ENCODE measurements at places on chromosomes 16 and 17.

- no peak for DNase-seq
Measured at GRCh38 chr16:66115373-66115772, 251.1 kb upstream of the CDH5 start.

DNA sequence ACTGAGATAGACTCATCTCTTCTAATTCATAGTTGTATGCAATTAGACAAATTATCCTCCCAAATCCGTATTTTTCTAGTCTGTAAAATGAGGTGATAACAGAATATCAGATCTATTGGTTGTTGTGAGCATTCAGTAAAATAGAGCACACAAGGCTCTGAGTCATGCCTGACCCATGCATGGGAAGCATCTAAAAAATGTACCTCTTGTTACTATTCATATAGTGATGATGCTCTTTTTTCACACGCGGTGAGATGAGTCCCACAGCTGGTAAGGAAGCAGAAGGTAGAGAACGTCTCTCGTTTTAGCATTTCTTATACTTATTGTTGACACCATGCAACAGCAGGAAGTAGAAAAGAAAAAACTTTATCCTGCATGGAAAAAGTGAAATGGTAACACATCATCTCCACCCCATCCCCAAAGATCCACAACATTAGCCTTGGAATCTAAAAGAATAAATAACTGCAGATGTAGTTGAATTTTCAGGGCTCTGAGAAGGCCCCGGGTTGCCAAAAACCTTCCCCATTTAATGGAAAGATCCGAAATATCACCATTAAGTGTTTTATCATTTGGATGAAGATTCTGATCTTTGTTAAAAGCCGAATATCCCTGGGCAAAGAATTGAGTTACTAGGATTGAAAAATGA, 215.6 kb downstream of the TMEM114 start:
- no peak for DNase-seq

- no peak for DNase-seq
Measured at GRCh38 chr17:39981766-39982375, 1.3 kb downstream of the PSMD3 start.

- DNase-seq: no peak
Measured at GRCh38 chr17:63954402-63955063, 18.2 kb downstream of the SCN4A start.

GRCh38 chr16:47258874-47259461, 115.2 kb upstream of the NETO2 start:
- no peak for DNase-seq

DNA sequence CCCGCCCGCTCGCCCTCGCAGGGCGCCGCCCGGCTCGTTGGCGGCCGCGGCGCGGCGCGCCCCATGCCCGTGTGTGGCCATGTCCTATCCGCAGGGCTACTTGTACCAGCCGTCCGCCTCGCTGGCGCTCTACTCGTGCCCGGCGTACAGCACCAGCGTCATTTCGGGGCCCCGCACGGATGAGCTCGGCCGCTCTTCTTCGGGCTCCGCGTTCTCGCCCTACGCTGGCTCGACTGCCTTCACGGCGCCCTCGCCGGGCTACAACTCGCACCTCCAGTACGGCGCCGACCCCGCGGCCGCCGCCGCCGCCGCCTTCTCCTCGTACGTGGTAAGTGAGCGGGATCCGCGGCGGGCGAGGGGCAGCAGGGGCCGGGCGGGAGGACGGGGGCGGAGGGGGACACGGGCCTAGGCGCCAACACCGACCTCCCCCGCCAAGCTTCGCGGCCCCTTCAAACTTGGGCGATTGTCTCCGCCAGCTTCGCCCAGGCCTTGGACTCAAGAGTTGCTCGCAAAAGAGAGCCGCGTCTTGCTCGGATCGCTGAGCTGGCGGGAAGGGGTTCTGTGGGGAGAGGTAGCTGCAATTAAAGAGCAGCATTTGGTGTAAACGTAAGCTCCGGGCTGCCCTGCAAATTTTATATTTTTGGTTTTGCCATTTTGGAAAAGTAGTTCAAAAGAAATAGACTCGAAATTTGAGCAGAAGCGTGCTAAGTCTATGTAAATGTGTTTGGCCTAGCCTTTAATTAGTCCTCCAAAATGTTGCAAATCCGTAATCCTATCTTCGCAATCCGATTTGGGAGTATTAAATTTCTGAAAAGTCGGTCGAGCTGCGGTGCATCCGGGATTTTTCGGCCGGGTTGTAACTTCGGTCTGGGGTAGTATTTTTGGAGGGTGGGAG, 702 bp downstream of the IRX5 start:
- DNase-seq: no peak

DNA sequence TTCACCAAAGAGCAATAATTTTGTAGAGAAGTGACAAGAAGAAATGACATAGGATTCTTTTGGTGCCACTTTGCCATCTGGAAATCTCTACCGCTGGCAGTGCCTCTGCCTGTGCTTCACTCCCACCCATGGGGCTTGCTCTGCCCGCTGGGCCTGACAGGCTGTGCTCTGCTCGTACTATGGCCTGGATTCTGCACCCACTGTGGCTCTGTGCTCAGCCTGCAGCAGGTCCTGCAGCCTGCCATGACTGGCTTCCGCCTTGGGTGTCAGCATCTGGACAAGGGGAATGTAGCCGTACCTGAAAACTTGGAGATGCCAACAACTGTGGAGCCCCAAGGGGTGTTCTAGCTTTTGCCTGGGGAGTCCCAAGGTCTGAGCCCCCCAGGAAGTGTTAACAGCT, 792.3 kb downstream of the CDH8 start:
- DNase-seq: no peak

- no peak for DNase-seq
Measured at GRCh38 chr17:67376415-67376736, 705 bp upstream of the PITPNC1 start.

GRCh38 chr17:77097631-77098180, 43.1 kb upstream of the SEC14L1 start:
- DNase-seq: no peak

- no peak for DNase-seq
Measured at GRCh38 chr17:9944704-9945103, 39.6 kb upstream of the RCVRN start.

DNA sequence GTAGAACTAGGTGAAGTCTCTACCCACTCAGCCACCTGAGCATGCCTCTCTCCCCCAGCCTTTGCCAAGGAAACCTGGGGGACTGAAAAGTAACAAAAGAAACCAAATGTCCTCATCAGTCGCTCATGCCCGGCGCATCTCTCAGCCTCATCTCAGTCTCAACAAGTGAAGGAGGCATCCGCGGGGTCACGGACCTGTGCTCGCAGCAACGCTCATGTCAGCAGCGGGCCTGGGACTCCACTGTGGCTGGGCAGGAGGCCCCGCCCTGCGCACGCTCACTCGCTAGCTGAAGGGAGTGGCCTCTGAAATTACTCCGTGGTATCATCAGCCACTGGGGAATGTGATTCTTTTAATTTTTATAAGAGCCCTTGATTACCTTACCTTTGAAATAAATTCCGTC, 31.3 kb downstream of the MAP1LC3B start:
- no peak for DNase-seq

- no peak for DNase-seq
Measured at GRCh38 chr16:11094857-11095565, 150.6 kb downstream of the CLEC16A start.

GRCh38 chr16:4295581-4295980, 20.3 kb upstream of the GLIS2 start:
- no peak for DNase-seq

DNA sequence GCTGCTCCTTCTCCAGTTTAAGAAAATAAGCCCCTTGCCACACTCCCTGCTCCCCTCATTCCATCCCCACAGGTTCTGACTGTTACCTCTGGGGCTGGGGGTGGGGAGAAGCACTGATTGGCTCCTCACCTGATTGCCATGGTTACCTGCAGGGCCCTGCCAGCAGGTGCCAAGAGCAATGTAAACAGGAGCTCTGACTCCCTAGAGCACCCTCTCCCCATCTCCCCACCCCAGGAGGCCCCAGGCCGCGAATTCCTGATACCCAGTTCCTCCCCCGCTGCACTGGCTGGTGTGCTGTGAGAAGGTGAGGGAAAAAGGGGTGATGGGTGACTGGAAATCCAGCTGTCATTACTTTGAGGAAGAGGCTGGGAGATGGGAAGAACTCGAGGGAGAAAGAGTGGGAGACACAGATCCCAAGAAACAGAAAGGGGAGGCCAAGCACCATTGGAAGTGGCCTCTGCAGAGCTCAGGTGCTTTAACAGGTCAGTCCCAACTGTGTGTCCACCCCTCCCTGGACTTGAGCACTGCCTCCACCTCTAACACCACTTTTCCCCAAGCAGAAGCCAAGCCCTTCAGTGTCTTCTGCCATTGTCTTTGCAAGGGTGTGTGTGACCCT, 4.5 kb downstream of the PCGF2 start:
- DNase-seq: no peak

DNA sequence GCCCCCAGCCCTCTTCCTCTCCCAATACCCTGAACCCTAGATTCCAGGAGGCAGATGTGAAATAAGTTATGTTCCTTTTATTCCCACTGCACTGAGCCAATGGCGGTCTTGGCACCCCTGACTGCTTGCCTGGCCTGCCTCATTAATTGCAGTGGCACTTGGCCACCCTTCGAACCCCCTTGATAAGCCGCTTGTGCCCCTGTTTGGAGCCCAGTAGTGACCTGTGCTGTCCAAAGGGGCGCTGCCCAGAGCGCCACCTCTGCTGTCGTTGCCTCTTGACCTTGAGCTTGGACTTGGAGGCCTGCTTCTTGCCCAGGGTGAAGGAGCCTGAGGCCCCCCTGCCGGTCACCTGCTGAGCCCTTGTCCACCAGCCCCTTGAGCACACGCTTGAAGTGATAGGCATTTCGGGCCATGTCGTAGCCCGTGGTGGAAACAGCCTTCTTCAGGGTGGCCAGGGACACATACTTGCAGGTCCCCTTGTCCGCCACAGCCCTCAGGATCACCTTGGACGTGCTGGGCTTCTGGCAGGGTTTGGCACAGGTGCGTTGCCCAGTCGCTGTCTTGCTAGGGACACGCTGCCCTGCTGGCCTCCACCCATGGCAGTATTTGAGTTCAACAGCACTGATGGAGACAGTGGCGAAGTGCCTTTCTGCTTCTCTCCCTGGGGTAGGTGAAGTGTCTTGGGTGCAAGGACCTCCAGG, 5.7 kb downstream of the SGCA start:
- no peak for DNase-seq

GRCh38 chr17:81217491-81217890, 5.3 kb downstream of the CEP131 start:
- no peak for DNase-seq

DNA sequence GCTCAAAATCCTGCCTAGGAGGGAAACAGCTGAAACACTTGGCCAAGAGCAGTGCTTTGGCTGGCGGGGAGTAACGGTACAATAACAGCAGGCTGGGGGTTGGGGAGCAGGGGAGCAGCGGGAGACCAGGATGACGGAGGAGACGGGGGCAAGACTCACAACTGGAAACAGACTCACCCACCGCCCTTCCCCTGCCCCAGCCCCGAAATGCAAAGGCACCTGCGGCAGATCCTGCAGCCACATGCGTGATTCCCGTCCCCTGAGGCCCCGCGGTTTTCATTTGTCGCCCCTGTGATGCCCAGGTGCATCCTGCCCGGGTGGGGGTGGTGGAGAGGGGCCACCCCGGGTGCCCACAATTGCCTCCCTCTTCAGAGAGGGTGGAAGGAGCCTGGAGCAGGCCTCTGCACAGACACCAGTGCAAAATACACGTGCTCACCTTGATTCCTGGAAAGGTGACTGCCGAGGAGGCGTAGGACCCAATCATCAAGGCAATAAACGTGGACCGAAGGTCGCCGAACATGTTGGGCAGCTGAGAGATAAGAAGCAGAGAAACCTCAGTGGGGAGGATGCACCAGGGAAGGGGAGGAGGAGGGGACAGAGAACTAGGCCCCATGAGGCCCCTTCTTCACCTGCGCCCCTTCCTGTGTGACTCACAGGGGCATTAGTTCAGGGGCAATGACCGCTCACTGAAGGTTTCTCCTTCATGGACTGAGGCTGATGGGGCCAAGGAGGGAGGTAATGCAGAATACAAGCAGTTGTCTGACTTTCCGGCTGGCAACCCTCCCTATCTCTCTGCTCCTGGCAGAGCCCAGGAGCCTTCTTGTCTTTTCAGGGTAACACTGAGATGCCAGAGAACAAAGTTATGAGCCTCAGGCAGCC, 30.4 kb upstream of the PITPNA start:
- no peak for DNase-seq

DNA sequence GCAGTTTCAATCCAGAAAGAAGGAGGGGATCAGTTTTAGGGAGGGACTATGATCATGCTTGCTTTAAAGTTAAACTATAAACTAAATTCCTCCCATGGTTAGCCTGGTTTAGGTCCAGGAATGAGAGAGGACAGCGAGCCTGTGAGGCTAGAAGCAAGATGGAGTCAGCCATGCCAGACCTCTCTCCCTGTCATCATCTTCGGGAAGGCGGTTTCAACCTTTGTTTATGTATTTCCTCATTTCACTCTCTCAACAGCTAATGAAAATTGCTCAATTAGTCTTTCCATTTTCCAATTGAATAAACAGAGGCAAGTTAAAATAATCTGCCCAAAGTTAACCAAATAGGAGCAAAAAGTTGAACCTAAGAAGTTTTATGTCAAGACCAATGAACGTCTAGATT, 201.5 kb downstream of the KCNJ2 start:
- DNase-seq: no peak

GRCh38 chr16:11283820-11284248, 2.7 kb upstream of the PRM1 start:
- no peak for DNase-seq

DNA sequence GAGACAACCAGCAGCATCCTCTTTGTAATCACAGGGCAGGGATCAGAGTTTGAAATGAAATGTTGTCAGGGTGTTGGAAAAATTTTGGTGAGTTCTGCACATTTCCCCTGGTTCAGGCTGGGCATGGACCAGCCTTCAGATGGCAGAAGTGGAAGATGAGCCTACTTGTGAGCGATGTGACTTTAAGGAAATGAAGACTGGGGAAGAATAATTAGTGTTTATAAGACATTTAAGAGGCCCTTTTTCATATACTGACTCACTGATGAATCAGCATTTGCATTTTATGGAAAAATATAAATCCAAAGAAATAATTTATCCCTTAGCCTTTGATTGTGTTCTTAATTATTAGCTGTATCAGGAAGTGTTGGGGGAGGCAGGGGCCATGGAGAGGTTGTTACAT, 20.9 kb downstream of the GPR179 start:
- DNase-seq: no peak

GRCh38 chr17:72046178-72046577, 74.6 kb upstream of the SOX9 start:
- no peak for DNase-seq

- no peak for DNase-seq
Measured at GRCh38 chr16:10356870-10357842, 28.7 kb upstream of the ATF7IP2 start.

GRCh38 chr17:33874617-33875060, 380.4 kb upstream of the CCL2 start:
- DNase-seq: no peak

- no peak for DNase-seq
Measured at GRCh38 chr16:86631444-86631843, 53.1 kb downstream of the FOXL1 start.
